Karpas-422 (cell line): ENCODE measurements at places on chromosomes 3 and 15. TPM values are rescaled to one million over a fixed set of nuclear protein-coding genes. Genes with fewer than 3 reads are reported as not detected.

THOC7 gene
- 96.2 and 98.7 TPM in 2 replicates for total RNA-seq

CYP8B1 gene
- not detected in 2 replicates for total RNA-seq

GP9 gene
- not detected in 2 replicates for total RNA-seq

CACNA1D gene
- total RNA-seq, result not detected in 2 replicates

LINGO1 gene
- not detected in 2 replicates for total RNA-seq

GP5 gene
- total RNA-seq, result not detected in 2 replicates

IQCB1 gene
- 56.3 and 62.8 TPM in 2 replicates for total RNA-seq

DAZL gene
- not detected in 2 replicates for total RNA-seq

ADIPOQ gene
- not detected in 2 replicates for total RNA-seq

GRCh38 chr15:95658799-95659198 is 671.7 kb upstream of the NR2F2 start:
- no peak for DNase-seq

GRCh38 chr3:157384491-157384890 is 52.2 kb upstream of the PTX3 start:
- no peak for DNase-seq

GRCh38 chr15:33746203-33746602 is 222.1 kb upstream of the CHRM5 start:
- DNase-seq, result no peak

DNA sequence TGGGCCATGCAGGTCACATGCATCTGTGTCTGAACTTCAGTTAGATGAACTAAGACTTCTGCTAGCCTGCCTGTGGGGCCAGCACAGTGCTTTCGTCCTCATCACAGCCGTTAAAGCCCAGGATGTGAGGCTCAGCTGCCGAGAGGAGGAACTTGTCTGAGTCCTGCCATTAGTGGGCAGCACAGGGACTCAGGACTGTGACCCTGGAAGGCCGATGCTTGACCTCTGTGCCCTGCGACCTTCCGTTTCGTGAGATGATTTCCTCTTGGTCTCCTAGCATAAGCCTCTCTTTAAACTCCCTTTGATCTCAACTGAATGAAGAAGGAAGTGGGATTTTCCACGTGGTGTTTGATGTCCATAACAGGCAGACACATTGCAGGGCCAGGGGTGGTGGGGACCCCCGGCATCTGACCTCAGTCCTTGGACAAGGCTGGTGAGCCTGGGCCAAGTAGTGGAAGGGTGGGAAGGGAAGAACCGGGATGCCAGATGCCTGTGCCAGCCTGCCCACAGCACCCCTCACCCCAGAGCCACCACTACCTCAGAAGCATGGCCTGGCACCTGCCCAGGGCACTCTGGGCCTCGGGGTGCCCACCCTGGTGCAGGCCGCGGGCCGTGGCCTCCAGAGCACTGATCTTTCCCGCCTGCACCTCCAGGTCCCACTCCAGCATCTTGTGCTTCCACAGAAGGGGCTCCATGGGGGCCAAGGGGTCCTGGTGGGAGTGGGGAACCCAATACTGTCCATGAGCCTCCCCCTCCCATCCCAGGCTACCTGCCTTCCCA is 21.6 kb downstream of the PLA2G4B start:
- DNase-seq, result no peak

- DNase-seq, result no peak
Measured at GRCh38 chr3:52361898-52362297, 45.8 kb downstream of the DNAH1 start.

DNA sequence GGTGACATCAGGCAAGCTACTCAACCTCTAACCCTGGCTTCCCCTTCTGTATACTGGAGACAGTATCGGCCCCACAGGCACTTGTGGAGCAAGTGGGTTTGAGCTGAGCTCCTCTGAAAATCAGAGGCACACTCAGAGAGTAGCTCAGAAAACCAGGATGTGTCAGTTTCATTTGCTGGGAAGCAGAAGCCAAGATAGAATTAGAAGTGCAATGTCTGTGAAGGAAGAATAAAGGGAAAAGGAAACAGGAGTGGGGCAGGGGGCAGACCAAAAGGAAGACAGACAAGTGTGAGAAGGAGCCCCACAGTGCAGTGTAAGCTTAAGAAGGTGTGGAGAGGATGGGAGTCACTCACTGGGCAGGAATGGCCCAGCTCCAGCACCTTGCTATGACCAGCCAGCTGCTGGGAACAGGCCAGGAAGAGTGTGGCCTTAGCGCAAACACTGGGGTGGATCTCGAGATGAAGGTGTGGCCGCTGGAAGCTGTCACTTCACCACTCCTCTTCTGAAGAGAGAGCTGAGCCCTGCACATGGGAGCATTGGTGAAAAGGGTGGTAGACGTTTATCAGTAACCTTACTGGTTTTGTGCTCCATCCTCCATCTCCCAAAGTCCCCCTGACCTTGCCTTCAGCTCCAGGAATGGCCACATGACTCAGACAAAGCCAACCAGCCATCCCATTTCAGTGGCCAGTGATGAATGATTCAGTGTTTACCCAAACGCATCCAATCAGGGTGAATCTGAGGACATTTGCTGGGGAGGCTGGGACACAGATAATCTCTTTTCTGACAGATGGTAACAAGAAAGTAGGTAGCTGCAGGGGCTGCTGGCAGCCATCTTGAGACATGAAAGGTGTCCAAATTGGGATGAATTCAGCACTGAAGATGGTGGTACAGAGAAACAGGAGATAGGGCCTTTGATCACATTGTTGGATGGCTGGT is 108.4 kb downstream of the SHQ1 start:
- DNase-seq, result no peak

GRCh38 chr3:16912400-16913263 is 27.9 kb downstream of the PLCL2 start:
- no peak for DNase-seq

- peak; percentile 89 for DNase-seq
Measured at GRCh38 chr15:40894681-40895448, 615 bp downstream of the VPS18 start.

DNA sequence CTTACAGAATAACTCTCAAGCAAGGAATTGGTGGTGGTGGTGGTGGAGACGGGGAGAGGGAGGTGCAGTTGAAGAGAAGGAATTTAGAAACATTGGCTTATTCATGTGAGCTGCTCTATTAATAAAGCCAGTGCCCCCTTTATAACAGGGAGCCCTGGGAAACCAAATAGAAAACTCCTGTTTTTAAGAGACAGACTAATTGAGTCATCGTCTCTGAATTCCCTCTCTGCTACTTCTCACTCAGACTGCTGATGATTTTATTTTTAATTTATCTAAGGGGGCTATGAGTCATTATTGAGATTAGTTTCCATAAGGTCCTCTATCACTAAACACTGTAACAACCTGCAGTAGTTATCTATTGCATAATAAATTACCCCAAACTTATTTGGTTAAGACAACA is 145.9 kb upstream of the GALNT15 start:
- DNase-seq, result no peak

DNA sequence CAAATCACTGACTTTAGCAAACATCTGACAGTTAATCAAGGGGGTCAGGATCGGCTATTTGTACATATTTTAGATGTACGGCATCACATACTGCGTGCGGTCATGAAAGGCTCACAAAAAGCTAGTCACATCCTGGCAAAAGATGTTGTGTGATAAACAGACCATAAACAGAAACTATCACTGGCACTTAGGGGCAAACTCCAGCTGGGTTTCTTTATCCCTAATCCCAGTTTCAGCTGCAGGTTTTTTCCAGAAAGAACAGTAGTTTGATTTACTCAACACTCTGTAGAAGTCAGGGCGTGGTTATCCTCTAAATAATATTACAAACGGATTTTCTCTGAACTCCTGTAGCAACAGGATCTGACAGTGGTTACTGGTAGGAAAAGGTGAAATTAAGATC is 112.4 kb upstream of the BHLHE40 start:
- DNase-seq, result no peak

- no peak for DNase-seq
Measured at GRCh38 chr3:151011427-151011826, 38.9 kb upstream of the CLRN1 start.

GRCh38 chr3:97579365-97579764 is 185.2 kb upstream of the ARL6 start:
- no peak for DNase-seq

- DNase-seq, result no peak
Measured at GRCh38 chr15:97968380-97968779, 7.9 kb downstream of the ARRDC4 start.

DNA sequence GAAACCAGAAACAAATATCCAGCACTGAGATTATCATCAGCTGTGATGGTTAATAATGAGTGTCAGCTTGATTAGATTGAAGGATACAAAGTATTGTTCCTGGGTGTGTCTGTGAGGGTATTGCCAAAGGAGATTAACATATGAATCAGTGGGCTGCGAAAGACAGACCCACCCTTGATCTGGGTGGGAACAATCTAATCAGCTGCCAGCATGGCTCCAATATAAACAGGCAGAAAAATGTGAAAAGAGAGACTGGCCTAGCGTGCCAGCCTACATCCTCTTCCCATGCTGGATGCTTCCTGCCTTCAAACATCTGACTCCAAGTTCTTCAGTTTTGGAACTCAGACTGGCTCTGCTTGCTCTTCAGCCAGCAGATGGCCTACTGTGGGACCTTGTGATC is 869.5 kb downstream of the SI start:
- DNase-seq, result no peak
